D341Med (cell line): ENCODE measurements at places on chromosomes 16 and 17.

GRCh38 chr16:15650019-15650697 lies at the start of gene NDE1:
Gene NDE1 (plus strand): TSS chr16:15650245. CDS start chr16:15664779, 14,534 bp downstream.
- peak; percentile 98 for DNase-seq

DNA sequence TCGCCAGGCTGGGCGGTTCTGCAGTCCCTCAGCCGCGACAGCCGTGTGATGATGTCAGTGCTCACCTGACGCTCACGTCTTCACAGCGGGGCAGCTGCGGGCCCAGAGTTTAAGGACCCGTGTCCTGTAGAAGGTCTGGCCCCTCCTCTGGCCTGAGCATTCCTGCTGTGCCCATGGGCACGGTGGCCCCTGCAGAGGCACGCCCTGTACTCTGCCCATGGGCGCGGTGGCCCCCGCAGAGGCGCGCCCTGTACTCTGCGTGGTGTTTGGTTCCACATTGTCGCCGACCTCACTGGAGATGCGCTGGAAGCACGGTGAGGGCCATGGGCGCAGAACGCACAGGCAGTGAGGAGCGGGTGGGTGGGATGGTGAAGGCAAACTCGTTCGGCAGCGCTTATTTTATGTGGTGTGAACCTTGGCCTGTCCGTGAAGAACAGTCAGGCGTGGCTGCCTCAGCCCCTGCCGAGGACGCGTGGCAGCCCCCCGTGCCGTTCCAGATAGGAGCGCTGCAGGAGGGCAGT lies 122.0 kb downstream of the BANP start:
- no peak for DNase-seq

DNA sequence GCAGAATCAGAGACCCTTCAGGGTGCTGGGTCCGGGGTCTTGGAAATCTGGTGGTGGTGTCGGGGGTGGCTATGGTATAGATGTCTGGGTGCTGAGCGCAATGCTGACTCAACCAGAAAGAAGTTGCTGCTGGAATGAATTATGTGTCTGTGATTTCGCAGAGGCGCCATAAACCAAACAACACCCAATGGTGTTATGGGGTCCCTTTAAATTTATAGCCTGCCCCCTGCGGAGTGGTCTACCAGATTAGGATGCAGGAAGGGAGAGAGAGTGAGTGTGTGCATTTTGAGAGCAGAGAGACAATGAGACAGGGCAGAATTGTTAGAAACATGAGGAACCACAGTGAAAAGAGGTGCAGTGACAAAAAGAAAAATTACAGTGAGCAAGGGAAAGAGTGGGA lies 100.7 kb upstream of the CDH11 start:
- DNase-seq: no peak

GRCh38 chr17:16465861-16466338 lies 26.1 kb downstream of the LRRC75A start:
- no peak for DNase-seq
